ENCODE measurements at places on chromosomes 7 and 10.

DNA sequence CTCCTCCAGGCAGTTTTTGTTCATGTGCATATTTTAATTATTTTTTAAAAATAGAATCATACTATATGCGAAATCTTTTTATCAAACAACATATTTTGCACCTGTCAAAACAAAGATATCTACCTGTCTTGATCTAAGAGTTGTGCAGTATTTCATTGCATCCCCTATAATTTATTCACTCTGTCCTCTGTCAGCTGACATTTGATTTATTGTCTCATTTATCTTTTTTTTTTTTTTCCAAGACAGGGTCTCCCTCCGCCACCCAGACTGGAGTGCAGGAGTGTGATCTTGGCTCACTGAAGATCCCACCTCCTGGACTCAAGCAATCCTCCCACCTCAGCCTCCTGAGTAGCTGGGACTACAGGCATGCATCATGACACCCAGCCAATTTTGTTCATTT lies 49.0 kb downstream of the PRLHR start:
- no peak for DNase-seq

DNA sequence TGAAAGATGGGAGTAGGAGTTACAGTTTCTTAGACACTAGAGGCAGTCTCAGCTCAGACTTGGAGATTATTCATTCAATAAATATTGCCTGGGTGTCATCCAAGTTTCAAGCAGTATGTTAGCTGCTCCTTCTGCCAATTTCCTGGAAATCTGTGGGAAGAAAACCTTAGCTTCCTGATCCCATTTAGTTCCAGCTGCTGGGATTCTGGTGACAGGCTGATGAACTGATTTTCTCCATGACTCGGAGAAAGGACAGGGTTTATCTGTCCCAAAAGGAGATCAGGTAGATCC lies 95.8 kb downstream of the CLEC2L start:
- no peak for DNase-seq

DNA sequence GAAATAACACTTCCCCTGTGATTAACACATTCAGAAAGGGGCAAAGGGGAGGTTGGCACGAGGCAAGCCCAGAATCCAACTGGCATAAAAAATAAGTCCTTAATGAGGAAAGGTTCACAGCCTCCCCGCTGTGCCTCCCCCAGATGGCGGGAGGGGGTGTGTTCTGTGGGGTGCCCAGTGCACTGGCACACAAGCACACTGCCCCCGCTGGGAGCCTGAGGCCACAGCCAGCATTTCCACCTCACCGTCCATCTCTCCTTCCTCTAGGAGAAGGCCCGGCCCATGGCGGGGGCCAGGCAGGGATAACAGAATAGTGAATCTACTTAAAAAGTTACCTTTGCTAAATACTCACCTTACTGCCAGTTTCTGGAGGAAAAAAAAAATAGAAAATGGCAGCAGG lies 43.2 kb downstream of the PRKAG2 start:
- no peak for DNase-seq

- no peak for DNase-seq
These were observed 4.2 kb downstream of the PRKRIP1 start for GRCh38 chr7:102400360-102400759.

GRCh38 chr7:130881091-130881798 lies 147.2 kb upstream of the KLF14 start:
- no peak for DNase-seq

GRCh38 chr10:24128066-24128730 lies 80.7 kb upstream of the KIAA1217 start:
- DNase-seq, result no peak

DNA sequence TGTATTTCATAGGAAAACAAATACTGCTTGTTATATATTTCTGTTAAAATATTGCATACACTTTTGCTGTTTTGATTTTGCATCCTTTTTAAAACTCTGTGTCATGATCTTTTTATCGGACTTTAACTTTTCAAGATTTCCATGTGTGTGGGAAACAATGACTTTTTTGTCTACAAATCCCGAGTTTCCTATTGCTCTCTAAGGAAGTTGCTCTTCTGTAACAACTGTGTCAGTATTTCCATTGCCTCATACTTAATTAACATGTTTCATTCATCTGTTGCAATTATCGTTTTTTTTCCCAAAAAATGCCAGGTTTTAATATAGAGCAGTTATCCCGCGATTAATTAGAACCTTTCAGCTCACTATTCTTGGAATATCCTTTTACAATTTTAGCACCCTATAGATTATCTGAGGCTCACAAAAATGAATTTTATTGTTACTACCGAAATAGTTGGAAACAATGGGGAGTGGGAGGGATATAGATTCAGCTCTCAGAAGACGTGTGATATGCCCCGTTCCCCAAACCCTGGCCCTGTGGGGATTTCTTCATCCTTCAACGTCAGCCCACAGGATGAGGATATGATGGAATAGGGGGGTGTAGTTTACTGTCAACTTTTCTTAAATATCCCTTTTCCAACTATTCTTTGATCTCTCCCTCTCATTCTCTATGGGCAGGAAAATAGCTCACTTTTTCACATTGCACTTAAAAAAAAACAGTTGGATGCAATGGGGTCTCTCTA lies 297.6 kb upstream of the IGFBP3 start:
- no peak for DNase-seq

DNA sequence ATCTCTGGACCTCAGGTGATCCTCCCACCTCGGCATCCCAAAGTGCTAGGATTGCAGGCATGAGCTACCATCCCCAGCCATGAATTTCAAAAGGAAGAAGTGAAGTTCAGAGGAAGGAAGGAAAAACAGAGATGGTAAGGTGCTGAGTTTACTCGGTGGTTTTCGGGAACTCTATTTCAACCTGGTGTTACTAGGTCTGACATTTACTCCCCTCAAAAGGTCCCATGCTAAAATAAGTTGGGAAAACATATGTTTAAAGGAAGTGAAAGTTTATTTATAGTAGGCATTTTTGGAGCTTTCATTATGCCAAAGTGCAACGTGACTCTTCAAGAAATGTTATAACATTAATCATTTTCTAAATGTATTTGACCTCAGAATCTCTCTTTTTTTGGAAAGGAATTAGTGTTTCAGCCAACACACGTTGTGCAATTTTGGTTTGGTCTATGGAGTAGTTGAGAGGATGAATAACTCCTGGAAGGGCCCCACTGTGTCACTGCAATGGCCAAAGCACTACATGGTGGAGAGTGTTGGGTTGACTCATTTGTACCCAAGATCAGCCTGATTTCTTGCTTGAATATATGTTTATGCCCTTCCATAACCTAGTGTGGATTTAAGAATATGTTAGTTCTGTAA lies 114.7 kb upstream of the FAM171A1 start:
- DNase-seq, result no peak

GRCh38 chr7:111527545-111527944 lies 34.7 kb downstream of the IMMP2L start:
- no peak for DNase-seq

GRCh38 chr7:139777133-139777891 lies 486 bp downstream of the HIPK2 start:
- peak; percentile 40 for DNase-seq

GRCh38 chr10:13092291-13093102 lies 7.5 kb upstream of the OPTN start:
- DNase-seq, result no peak

DNA sequence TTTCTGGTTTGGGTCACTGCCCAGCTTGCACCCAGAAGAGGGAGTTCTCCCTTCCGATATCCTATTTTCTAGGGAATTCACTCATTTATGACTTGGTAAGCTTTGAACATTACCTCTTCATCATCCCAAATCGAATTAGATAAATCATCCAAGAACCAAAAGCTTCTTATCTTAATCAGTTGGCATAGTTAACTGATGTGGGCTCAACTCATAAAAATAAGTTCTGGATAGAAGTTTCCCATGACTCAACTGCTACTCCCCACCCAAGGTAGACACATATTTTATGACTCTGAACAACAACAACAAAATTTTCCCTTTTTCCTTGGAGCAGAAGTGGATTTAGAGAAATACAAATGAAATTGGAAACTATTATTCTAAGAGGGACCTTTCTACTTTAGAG lies 102.9 kb upstream of the CCDC6 start:
- no peak for DNase-seq
